Spinal cord (tissue), 10 donors: ENCODE measurements at places on chromosomes 16 and 17. TPM values are rescaled to one million over a fixed set of nuclear protein-coding genes. Genes with fewer than 3 reads are reported as not detected.

SLC2A4 gene
- 1.9 TPM for total RNA-seq

DNA sequence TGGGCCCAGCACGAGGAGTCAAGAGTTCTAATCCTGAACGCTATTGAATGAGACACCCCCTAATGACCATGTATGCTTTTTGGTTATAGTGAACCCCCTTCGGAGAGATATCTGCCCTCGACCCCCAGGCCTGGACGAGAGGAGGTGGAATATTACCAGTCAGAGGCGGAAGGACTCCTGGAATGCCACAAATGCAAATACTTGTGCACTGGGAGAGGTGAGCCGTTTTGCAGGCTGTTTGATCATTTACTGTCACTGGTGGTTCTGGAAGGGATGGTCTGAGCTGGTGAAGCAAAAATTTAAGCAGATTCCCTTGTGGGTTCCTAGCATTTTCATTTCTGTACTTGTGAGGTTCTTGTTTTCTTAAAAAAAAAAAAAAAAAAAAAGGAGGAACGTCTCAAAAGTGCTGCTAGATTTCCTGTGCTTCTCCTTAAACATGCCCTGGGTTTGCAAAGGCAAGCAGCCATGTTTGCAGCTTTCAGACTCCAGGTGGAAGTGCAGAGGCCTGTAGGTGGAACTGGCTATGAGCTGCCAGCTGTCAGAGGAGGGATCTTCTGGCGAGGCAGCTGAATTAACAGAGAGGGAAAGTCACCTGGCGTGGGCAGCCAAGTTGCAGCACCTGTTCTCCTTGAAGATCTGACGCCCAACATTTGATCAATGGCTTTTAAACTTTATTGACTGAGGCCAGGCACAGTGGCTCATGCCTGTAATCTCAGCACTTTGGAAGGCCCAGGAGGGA, 3.5 kb downstream of the MARVELD3 start:
- no peak for DNase-seq

GRCh38 chr16:87047221-87048037, 269.8 kb downstream of the C16orf95 start:
- DNase-seq: no peak

DNA sequence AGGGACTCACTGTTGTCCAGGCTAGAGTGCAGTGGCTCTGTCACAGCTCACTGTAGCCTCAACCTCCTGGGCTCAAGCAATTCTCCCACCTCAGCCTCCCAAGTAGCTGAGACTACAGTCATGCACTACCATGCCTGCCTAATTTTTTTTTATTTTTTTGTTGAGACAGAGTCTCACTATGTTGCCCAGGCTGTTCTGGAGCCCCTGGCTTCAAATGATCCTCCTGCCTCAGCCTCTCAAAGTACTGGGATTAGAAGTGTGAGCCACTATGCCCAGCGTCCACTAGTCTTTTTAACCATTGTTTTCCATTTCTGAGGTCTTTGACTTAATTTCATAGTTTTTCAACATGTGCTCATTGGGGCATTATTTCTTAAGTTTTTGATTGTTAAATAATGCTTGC, 13.5 kb downstream of the NSRP1 start:
- DNase-seq: no peak
